ENCODE measurements at places on chromosomes 4 and X.

- no peak for DNase-seq
These were observed 2.8 kb downstream of the CLCN5 start for GRCh38 chrX:49925176-49925575.

DNA sequence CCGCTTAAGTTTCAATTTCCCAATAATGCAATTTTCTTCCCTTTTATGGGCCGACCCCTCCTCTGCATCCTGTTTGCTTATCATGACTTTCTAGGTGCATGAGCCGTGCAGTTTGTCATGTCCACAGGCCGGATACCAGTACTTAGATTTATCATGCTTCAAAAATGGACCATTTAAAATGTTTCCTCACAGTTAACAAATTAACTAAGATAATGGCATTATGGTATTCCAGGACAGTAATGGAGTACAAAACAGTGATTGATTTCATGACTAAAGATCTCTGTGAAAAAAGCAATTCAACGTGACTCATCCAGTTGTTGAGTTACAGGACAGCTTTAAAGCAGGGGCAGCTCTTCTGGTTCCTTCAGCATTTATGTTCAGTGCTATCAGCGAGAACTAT is 23.0 kb downstream of the SNX25 start:
- peak; percentile 62 for DNase-seq

GRCh38 chr4:84498203-84498934 is 723 bp downstream of the NKX6-1 start:
- DNase-seq, result peak; percentile 25

DNA sequence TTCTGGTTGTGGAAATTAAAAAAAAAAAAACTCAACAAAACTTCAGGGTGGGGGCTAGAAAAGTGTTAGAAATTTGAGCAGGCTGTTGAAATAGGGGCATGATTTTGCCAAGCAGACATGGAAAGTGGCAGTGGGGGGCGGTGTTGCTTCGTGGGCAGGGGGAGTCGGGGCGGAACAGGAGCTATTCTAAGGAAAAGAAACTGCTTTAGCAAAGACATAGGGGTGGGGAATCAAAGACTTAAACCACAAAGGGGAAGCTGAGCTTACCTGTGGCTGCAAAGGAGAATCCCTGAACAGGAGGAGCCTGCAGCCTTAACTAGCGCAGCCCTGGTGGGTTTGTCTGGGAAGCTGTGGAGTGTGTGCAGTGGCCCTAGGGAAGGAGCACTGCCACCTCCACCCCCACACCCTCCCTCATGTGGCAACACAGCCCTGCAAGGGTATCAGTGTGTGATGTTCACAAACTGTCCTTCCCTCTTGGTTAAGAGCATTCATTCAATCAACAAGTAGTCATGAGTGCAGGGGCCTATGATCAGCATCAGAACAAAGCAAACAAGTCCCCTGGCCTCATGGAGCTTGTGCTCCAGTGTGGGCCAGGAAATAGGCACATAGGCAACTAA is 20.5 kb downstream of the SEL1L3 start:
- DNase-seq, result no peak

- no peak for DNase-seq
These were observed 17.5 kb upstream of the USP9X start for GRCh38 chrX:41067721-41068120.

- no peak for DNase-seq
These were observed 15.8 kb downstream of the ATP1B4 start for GRCh38 chrX:120377715-120378114.

- no peak for DNase-seq
These were observed 97.5 kb upstream of the STOX2 start for GRCh38 chr4:183807420-183808096.

DNA sequence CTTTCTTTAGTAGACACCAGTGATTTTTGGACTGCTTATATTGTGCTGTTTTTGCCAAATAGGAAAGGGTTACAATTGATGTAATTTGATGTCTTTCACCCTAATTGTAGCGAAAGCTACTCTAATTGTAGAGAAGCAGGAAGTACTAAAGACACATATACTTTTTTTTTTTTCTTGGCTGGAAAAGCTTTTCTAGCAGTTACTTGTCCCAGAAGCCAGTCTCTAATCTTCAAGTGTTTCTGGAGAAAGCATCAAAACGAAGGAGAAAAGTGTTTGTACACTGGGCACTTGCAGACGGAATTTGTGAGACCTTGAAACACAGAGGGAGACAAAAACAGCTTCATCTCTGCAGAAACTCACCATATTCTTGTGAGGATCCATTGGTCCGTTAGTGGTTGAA is 616.5 kb upstream of the LCORL start:
- DNase-seq, result no peak

- DNase-seq, result no peak
These were observed 501.8 kb downstream of the BCOR start for GRCh38 chrX:39595977-39596376.

- DNase-seq, result no peak
These were observed 112.9 kb upstream of the PJA1 start for GRCh38 chrX:69278031-69278687.

- no peak for DNase-seq
These were observed 142.4 kb upstream of the CPXCR1 start for GRCh38 chrX:88604433-88605221.

DNA sequence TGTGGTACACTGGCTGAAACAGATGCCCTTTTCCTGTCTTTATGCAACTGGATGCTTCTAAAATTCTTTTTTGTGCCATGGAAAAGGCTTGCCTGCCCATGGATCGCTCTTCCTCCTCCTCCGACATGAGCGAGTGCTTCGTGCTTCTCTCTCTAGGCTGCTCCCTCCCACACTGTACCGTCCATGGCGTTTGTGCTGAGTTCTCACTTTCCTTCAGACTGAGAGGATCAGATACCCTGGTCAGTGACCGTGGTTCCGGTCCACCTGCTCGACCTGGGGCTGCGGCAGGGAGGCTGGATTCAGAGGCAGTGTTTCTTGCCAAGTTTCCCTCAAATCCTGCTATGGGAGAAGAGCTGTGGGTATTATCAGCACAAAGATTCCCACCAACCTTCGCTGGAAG is 10.2 kb upstream of the CLDN24 start:
- no peak for DNase-seq

DNA sequence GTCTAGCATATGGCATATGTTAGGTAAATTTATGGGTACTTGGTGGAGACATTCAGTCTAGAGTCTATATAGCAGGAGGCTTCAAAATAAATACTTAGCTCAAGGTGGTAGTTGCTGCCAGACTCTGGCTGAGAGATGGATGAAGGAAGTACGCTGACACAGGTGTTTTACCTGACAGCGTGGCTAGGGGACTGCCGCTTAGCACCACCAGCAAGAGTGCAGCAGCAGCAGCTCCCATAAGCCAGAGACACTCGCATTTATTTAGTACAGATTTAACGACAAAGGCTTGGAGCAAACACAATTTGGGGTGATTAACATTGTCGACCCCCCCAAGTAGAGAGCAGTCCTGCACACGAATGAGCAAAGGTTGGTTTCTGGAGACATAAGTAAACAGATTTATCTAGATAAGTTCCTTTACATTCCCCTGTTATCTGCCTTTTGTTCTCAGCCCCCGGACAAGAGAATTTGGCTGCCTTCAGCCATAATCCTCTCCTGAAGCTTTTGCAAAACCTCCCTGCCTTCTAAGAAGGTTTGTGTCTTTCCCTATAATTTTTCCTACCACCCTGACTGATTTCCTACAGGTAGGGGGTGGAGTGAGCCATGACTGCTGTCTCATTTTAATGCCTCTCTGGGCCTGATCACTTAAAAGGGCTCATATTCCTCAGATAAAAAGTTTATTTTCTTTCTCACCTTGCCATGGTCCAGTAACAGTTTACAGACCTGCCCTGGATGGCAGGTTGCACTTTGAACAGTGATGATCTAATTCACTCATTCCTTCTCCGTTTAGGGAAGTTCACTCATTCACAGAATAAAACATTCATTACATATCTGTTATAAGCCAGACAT is 64.6 kb downstream of the RHOH start:
- no peak for DNase-seq

- DNase-seq, result no peak
These were observed 136.1 kb downstream of the MSL3 start for GRCh38 chrX:11893933-11894710.

DNA sequence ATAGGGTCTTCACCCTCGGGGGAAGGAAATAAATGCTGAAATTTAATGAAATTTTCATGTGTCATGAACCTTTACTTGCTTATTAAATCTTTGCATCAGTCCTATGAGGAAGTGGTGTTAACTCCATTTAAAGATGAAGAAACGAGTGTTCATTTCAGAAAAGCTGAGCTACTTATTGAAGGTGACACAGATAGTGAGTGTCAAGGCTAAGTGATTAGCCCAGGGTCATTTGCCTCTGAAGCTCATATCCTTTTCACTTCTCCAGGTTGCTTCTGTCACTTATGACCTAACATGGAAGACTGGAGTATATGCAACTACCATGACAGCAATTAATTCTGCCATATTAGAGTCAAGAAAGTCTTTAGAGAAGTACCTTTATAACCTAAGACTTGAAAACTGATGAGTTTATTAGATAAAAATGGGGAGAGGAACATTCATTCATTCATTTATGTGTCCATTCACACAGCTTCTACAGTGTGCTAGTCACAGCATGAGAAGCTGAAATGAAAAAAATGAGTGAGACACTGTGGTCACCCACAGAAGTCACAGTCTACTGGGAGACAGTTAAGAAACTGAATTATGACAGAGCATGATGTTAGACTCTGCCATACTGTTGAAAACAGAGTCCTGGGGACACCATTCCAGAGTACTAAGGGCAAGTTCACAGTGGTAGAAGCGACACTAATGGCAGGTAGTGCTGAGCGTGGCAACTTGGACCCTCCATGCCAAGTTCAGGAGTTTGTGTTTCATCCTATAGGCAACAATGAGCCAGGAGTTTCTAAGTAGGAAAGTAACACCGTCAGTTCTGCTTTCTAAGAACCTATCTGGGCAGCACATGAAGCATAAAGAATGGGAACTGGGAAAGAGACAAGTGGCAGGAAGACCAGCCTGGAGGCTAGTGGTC is 21.3 kb downstream of the ALPK1 start:
- no peak for DNase-seq

GRCh38 chr4:101169044-101170014 is 178.0 kb downstream of the PPP3CA start:
- peak; percentile 81 for DNase-seq

DNA sequence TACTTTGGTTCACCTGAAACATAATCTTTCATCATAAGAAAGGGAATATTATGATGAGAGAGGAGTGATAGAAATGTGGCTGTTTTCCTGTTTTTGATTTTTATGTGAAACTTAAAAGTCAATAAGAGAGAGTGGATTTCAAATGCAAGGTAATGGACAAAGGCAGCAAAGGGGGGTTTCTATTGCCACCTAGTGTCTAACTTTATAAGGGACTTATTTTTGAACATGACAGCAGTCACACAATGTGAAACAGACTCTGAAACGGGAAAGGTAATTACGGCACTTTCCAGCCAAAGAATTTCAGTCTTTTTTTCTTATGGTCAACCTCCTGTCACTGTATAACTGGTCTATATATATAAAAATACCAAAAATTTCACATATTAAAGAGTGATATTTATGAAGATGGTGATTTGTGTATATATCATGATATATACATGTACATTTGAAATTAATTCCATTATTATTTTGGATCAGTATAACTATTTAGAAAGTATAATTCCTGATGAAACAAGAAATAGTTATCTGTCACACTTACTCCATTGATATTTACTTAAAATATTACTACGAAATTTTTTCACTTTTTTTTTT is 127.1 kb downstream of the FBXO8 start:
- peak; percentile 76 for DNase-seq

DNA sequence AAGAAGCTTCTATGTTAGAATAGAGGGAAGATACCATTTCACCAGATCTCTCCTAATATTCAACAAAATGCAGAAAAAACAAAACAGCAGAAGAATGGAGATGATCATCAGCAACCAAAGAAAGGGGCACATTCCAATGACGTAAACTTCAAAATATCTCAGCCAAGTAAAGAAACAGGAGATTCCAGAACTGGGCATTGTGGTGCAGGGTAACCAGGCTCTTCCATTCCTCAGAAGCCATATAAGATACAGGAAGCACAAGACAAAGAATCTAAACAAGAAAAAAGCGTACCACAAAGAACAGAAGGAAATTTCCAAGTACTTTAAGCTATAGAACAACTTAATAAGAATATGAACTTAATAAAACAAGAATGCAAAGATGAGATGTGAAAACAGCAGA is 6.9 kb upstream of the ARMCX4 start:
- no peak for DNase-seq

DNA sequence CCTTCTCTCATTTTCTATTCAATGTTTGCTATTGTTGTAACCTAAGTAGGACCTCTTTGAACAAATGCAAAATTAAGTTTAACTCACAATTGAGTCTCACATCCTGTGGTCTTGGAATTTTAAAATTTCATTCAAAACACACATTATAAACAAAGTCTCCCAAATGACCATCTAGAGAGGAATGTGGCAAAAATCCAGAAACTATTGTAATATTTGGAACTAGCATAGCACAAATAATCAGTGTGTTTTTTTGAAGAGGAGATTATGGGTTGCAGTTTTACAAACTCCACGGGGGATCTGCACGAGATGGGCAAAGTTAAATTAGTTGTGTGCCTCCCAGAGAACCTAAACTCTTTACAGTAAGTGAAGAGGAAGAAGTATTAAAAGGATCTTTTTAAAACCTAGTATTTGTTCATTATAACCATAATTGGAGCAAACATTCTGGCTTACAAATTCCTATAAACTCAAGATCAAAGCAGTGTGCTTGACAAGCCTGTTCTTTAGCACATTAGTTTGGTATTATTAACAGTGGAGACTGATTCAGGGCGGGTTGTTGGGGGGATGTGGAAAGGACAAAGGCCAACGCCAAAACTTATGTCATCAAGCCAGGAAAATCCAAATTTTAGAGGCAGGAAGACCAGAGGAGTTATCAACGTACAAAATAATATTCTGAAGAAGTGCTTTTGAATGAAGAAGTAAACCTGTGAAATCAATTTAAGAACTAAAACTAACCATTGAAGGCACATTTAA is 22.4 kb upstream of the RBPJ start:
- peak; percentile 67 for DNase-seq

GRCh38 chr4:169270810-169271691 is at the start of gene SH3RF1:
TSS of gene SH3RF1 (minus strand) at chr4:169270956. CDS start at chr4:169269212, 1,744 bp downstream.
- DNase-seq, result peak; percentile 72

GRCh38 chrX:30865015-30865414 is 24.0 kb downstream of the TAB3 start:
- no peak for DNase-seq

DNA sequence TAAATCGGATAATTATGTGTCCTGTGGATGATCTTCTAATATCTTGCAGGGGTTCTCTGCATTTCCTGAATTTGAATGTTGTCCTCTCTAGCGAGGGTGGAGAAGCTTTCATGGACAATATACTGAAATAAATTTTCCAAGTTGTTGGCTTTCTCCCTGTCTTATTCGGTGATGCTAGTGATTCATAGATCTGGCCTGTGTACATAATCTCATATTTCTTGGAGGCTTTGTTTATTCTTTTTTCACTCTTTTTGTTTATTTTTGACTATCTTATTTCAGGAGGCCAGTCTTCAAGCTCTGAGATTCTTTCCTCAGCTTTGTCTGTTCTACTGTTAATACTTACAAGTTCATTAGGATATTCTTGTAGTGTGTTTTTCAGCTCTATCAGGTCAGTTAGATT is 20.7 kb upstream of the CLGN start:
- DNase-seq, result no peak

DNA sequence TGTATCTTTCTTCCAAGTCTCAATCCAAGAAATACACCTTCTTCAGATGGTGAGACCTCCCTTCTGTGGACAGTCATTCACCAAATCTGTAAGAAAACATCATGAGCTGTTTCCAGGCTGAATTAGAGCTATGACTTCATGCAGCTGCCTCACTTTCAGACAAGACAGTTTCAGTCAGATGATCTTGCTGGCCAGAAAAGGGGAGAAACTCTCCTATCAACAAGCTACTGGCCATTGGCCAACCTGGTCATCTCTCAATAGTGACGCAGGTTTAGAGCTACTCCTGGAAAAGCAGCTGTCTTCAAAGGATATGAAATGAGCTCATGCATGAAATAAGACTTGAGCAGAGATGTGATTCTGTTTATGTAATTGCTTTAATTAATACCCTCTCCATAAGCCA is 69.6 kb upstream of the NDP start:
- peak; percentile 77 for DNase-seq

All from fibroblast of mammary gland (primary cell).